Stimulated activated CD8-positive, alpha-beta memory T cell treated with anti-CD3 and anti-CD28 coated beads, Interleukin-4, amount 100 ng/mL, for 1 hour (primary cell): ENCODE measurements at places on chromosomes 2 and 18.

DNA sequence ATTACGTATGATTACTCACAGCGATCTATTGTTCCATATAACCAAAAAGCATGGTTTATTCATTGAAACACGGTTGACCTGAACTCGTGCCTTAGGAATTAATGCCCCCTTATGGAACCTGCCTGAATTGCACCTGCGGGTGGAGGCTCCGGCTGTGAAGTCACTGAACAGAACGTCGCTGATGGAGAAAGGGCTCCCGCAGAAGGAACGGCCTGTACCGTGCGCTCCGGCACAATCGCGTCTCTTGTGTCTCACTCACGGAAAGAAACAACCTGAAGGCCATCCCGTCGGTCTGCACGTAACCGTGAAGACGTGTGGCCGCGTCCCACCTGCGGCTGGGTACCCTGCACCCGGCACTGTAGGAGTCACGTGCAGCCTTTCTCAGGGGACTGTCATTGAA, 133.1 kb downstream of the NFATC1 start:
- DNase-seq = peak; percentile 46

DNA sequence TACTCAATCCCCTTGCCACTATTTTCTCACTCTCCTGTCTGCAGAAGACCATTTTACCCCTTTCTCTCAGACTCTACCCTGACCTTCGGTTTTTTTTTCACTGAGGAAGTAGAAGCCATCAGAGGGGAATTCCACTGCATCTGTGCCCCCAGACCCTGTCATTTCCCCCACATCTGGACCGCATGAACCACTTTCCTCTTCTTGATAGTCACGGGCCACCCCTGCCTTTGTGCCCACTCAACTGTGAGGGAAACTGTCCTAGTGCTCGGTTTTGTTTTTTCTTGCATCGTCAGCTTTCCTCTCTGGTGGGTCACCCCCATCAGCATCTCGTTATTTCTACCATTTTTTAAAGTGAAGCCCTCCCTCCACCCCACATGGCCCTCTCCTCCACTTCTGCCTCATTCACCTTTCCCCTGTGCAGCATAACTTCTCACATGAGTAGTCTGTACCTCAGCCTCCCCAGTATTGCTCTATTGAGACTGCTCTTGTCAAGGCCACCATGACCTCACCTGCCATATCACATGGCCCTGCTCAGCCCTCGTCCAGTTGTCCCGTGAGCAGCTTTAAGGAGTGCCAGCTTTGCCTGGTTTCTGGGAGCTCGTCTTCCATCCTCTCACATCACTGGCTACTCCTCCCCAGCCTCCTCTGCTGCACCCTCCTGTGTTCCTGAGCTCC, 32.4 kb downstream of the TMEM87B start:
- no peak for DNase-seq

GRCh38 chr2:170276925-170277629, 99.1 kb downstream of the MYO3B start:
- DNase-seq = no peak

DNA sequence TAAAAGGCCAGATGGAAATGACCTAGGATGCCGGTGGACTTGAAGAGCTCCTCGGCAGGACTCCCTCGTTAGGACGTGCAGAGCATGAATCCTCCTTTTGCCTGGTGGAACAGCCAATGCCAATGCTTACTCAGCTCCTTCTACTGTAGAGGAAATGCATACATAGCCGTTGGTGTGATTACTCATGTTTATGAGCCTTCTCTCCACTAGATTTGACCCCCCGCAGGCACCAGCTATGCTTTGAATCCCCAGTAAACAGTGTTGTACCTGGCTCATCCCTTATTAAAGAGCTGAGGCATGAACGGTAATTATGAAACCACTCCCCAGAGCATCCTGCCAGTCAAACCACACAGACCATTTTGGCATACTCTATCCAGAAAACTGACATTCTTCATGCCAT, 172.8 kb downstream of the ANTXR1 start:
- DNase-seq = no peak

DNA sequence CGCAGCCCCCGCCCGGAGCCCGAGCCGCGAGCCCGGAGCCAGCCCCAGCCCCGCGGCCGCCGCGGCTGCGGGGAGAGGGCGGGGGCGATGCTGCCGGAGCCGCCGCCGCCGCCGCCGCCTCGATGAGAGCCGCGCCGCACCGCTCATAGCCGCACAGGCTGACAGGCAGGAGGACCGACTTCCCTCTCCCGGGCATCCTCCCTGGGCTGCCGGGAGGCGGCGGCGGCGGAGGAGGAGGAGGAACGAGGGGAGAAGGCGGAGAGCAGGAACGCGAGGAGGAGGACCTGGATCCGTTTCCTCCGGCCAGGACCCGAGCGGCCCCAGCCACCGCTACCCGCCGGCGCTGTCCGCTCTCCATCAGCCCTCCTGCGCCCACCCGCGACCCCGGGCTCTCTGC, 370 bp downstream of the KLHL29 start:
- DNase-seq = no peak

GRCh38 chr18:3579701-3580100, 129.7 kb downstream of the TGIF1 start:
- DNase-seq = no peak
